IMR-90 (cell line): ENCODE measurements at places on chromosomes 1 and 21. TPM values are rescaled to one million over a fixed set of nuclear protein-coding genes. Genes with fewer than 3 reads are reported as not detected.
A peak's percentile ranks its signal among the peaks of the same experiment; 100 is the strongest.

DNA sequence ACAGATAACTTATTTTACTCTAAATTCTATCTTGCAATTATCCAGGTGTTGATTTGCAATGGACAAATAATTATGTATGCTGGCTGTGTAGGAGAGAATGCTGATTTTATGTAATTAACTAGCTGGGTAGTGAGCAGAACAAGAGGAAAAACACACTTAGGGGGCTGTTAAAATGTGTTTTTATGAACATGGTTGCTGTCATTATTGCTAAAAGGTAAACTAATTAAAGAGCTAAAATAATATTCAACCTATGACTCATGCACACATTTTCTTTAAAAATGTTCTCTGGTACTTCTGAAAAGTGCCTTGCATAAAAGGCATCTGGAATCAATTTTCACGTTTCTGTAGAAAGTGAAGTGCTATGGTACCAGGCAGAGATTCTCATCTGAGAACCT is 192.8 kb upstream of the C8B start:
- H3K27me3 ChIP-seq: no peaks in the 10 kb centered on the region
- H3K27ac ChIP-seq: no peak overlapping the region
- H3K4me1 ChIP-seq: no peaks in the 10 kb centered on the region
- DNase-seq: no peak

DNA sequence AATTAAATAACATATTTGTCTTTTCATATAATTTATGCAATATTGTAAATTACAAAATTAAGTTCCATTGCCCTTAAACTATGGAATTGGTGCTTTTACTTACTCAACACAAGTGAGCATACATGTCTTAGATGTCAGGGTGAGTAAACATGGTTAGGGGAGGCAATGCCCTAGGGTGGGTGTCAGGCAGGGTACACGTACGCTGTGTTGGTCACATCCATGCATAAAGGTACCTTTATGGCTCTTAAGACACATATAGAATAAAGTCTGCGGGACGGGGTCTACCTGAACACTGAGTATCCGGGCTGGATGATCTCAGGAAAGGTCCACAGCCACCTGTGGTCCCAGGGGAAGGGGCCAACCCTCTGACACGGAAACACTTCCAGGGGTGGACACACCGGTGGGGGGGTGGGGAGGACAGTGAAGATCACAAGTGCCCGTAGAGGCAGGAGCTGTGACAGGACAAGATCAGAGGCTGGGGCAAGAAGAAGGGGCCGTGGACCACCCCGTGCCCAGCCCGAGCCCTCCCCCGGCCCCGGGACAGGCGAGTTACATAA is 720 bp downstream of the LIN9 start:
- H3K36me3 ChIP-seq: no peaks in the 10 kb centered on the region
- H3K4me1 ChIP-seq: peaks cover 4% of the 10 kb centered on the region
- peak overlapping the region; percentile 74; the same call in 1 of the 2 replicates for H3K27ac ChIP-seq
- DNase-seq: no peak

DNA sequence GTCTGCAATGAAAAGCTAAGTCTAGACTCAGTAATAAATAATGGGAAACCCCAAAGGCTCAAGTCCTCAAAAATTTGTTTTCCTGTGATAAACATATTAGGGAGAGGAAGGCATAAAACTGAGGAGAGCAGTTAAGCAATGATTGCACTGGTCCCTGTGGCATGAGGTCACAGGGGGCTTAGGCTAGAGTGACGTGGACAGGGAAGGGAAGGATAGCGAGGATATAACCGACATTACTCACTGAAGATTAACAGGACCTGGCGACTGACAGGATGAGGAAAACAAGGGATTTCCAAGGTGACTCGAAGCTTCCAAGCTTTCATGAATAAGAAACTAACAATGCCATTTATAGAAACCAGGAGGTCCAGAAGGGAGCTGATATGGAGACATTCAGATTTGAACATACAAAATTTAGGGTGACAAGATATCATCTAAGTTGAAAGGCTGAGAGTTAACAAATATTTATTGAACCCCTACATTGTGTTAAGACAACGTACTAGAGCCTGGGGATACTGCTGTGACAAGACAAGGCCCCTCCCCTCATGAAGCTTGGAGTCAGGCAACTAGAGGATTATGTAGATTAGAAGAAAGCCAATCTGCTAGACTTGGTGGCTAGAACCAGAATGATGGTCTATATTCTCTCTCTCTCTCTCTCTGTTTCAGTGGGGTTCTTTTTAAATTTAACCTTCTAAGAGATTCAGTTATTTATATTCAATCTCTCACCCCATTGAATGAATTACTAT is 33.2 kb upstream of the PKN2 start:
- H3K4me1 ChIP-seq: no peaks in the 10 kb centered on the region
- no peak overlapping the region for H3K4me3 ChIP-seq
- H3K27ac ChIP-seq: no peak overlapping the region
- DNase-seq: peak; percentile 23
- no peaks in the 10 kb centered on the region for H3K36me3 ChIP-seq

CELA3A gene
- polyA plus RNA-seq: not detected in 2 replicates

- H3K4me1 ChIP-seq: peaks cover 9% of the 10 kb centered on the region
- peak; percentile 24 for DNase-seq
- no peak overlapping the region for H3K4me3 ChIP-seq
- H3K36me3 ChIP-seq: no peaks in the 10 kb centered on the region
Measured at GRCh38 chr1:185281245-185281644, 35.8 kb downstream of the IVNS1ABP start.

- peaks cover 3% of the 10 kb centered on the region; the same call in 1 of the 2 replicates for H3K36me3 ChIP-seq
- H3K27me3 ChIP-seq: no peaks in the 10 kb centered on the region
- DNase-seq: peak; percentile 71
- peak overlapping the region; percentile 71 for H3K4me3 ChIP-seq
Measured at GRCh38 chr1:112673592-112674439, 643 bp upstream of the MOV10 start.

GRCh38 chr1:109877317-109877771 is 33.3 kb upstream of the CSF1 start:
- DNase-seq: peak; percentile 94
- peaks cover 32% of the 10 kb centered on the region for H3K4me1 ChIP-seq
- H3K27ac ChIP-seq: peak overlapping the region; percentile 94
- H3K36me3 ChIP-seq: no peaks in the 10 kb centered on the region

DNA sequence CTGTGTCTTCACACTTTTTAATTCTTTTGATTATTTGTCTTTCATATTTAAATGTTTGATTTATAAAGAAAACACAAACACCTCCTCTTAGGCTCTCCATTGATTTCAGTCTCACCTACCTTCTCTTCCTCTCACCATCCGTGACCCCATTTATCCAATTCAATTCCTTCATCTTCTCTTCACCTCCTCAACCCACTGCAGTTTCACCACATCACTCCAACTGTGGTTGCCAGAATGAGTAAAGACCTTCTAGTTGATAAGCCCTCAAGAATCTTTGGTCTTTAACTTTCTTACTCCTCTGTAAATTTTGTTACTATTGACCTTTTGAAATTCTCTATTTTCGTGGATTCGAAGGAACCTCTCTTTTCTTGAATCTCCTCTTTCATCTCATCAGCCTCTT is 260.7 kb downstream of the CHRM3 start:
- no peaks in the 10 kb centered on the region for H3K27me3 ChIP-seq
- H3K4me1 ChIP-seq: no peaks in the 10 kb centered on the region
- H3K27ac ChIP-seq: no peak overlapping the region
- DNase-seq: no peak
- H3K36me3 ChIP-seq: no peaks in the 10 kb centered on the region

DNA sequence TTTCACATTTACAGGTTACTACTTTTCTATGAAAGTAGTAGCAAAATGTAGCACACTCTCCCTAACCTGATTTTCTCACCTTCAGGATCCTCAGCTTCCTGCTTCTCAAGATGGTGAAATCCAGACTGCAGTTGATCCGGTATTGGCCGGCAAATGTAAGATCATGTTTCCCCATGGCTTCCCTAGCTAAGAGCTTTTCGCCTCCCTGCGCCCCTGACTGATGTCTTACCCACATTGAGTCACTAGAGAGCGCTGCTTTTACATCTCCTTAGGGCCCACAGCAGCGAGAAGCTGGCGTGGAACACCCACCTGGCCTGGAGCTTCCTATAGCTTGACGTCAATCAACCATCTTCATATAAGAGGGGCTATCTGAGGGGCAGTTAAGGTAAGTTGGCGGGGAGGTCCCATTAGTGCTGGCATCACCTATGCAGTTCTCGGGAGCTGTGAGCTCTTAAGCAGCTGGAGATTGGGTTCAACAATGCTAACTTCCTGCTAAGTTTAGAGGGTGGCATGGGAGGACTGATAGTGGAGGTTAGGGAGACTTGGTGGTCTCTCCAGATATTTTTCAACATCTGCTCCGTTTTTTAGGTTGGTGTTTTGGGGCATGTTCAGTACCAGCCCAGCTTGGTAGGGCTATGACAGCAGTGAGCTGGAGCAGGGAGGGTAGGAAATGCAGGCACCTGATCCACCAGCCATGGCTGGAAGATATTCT is 5.5 kb downstream of the PTPN7 start:
- peak; percentile 76 for DNase-seq
- H3K36me3 ChIP-seq: no peaks in the 10 kb centered on the region
- no peak overlapping the region for H3K4me3 ChIP-seq
- H3K27me3 ChIP-seq: peaks cover 25% of the 10 kb centered on the region

GRCh38 chr1:223543560-223543959 is 121.9 kb downstream of the CAPN8 start:
- H3K27me3 ChIP-seq: peaks cover 22% of the 10 kb centered on the region
- no peak overlapping the region for H3K27ac ChIP-seq
- DNase-seq: no peak
- H3K36me3 ChIP-seq: no peaks in the 10 kb centered on the region
- H3K4me1 ChIP-seq: no peaks in the 10 kb centered on the region

DNA sequence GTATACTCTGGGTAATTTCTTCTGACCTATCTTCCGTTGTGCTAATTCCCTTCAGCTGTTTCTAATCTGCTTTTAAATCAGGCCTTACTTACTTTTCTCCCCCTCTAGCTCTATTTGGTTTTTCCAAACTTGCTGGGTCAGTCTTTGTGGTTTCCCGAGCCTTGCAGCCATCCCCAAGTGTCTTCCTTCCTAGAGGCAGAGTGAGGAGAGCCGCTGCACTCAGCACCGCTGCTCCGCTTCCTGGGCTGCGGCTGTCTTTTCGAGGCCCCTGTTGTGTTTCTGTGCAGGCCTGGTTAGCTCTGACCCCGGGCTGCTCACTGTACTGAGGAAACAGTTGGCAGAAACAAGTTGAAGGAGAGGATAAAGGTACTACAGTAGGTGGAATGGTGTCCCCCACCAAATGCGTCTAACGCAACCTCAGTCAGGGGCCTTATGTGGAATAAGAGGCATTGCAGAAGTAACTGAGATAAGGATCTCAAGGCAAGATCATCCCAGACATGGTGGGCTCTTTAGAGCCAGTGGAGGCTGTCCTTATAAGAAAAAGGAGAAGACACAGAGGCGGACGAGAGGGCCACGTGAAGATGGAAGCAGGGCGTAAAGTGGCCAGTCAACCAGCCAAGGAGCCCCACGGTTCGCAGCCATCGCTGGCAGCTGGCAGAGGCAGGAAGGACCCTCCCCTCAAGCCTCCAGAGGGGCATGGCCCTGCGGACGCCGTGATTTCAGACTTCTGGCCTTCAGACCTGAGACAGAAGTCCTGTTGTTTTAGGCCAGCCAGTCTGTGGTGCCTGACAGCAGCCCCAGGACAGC is 10.5 kb downstream of the WNT9A start:
- H3K4me1 ChIP-seq: no peaks in the 10 kb centered on the region
- no peak for DNase-seq
- H3K36me3 ChIP-seq: no peaks in the 10 kb centered on the region

NHLH1 gene
- polyA plus RNA-seq: 0.14 and 0.26 TPM in 2 replicates

DNA sequence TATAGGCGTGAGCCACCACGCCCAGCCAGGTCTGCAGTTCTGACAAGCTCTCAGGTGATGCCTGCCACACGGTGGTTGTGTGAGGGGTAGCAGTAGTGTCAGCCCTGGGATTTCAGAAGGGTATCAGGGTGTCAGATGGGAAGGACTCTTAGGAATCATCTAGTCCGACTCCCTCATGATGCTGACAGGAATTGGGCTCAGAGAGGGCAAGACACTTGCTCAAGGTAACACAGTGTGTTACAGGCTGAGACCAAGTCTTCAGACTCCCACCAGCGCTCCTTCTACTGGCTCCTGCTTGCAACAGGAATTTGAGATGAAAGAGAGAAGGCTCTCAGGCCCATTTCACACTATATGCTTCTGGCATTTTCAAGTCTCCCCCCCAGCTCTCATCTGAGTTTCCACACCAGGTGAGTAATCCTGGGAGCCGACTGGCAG is 6.9 kb downstream of the HTR1D start:
- H3K27me3 ChIP-seq: peaks cover 39% of the 10 kb centered on the region
- no peaks in the 10 kb centered on the region for H3K36me3 ChIP-seq
- H3K4me3 ChIP-seq: no peak overlapping the region

CAMSAP2 gene
- polyA plus RNA-seq: 6.9 and 8.3 TPM in 2 replicates

DNA sequence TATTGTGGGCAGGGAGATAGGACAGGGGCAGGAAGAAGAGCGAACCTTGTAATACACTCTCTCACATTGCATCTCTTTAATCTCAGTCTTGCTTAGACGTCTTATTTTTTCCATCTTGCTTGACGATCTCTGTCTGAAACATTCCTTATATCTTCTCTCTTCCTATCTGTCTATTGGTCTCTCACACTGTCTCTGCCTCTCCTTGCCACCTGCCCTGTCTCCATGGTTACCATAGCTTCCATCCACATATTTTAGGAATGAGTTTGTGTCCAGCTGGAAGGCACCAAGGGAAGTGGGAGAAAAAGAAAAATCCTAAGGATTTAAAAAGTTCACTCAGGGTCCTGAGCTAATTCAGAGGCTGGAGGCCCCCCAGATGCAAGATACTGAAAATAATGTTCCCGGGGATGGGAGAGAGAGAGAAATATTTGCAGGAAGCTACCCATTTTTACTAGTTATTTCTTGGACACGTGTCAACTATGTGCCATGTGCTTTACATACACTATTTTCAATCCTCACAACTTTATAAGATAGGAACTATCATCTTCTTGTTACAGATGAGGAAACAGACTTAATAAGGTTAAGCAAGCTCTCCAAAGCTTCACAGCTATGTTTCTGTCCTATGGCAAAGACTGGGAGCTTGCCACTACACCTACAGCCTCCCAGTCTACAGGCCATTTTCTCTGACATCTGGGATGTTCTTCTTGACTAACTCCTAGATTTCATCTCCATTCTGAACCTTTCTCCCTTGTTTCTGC is 933 bp downstream of the ANKRD34A start:
- H3K27ac ChIP-seq: peak overlapping the region; percentile 76
- H3K4me1 ChIP-seq: peaks cover 28% of the 10 kb centered on the region
- no peaks in the 10 kb centered on the region for H3K27me3 ChIP-seq
- H3K4me3 ChIP-seq: peak overlapping the region; percentile 61; the same call in 1 of the 2 replicates

MYBPH gene
- polyA plus RNA-seq: not detected in 2 replicates

- H3K4me3 ChIP-seq: no peak overlapping the region
- peaks cover 11% of the 10 kb centered on the region for H3K4me1 ChIP-seq
- H3K27ac ChIP-seq: no peak overlapping the region
Measured at GRCh38 chr1:89743788-89744187, 77.0 kb upstream of the LRRC8D start.

HSF2BP gene
- polyA plus RNA-seq: 0.63 and 0.87 TPM in 2 replicates

ORC1 gene
- polyA plus RNA-seq: 5.9 and 6.3 TPM in 2 replicates

SH3BGRL3 gene
- 483 and 565 TPM in 2 replicates for polyA plus RNA-seq

PTBP2 gene
- 6.2 and 9.7 TPM in 2 replicates for polyA plus RNA-seq

- H3K27me3 ChIP-seq: no peaks in the 10 kb centered on the region
- H3K4me3 ChIP-seq: no peak overlapping the region
- peak; percentile 89 for DNase-seq
- peaks cover 15% of the 10 kb centered on the region for H3K4me1 ChIP-seq
Measured at GRCh38 chr1:223819730-223820514, 25.8 kb downstream of the TP53BP2 start.
